ENCODE measurements at places on chromosomes 3 and 15.

- DNase-seq: no peak
These were observed 1085.0 kb upstream of the ALCAM start for GRCh38 chr3:104281713-104282112.

GRCh38 chr15:66251790-66252684 is 1.5 kb downstream of the MEGF11 start:
- DNase-seq: no peak

- DNase-seq: no peak
These were observed 525.5 kb upstream of the BCHE start for GRCh38 chr3:166362698-166363097.

GRCh38 chr15:45641374-45641781 is 6.5 kb downstream of the SQOR start:
- no peak for DNase-seq

GRCh38 chr3:143896486-143896885 is 48.2 kb upstream of the SLC9A9 start:
- DNase-seq: no peak

- DNase-seq: no peak
These were observed 231.4 kb downstream of the CDIN1 start for GRCh38 chr15:36810656-36811449.
